ENCODE measurements at places on chromosomes 16 and 17. TPM values are rescaled to one million over a fixed set of nuclear protein-coding genes. Genes with fewer than 3 reads are reported as not detected.

DNA sequence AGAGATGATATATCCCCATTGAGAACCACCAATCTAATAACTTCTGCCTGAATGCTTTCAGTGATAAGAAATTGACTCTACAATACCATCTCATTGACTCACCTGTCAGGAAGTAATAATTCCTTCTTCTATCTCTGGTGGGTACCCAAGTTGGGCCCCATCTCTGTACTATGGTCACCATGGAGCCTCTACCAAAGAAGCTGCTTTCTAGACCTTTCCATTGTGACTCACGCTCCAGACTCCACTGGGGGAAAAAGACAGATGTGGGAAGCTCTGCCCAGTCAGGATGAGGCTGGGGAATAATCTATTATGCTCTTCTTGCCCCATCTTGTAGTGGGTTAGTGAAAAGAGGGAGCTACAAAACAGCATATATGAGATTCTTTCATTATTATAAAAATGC lies 100.4 kb downstream of the COPRS start:
- DNase-seq = no peak

The ZFP3 gene
- 9.5 TPM for total RNA-seq

- no peak for DNase-seq
Measured at GRCh38 chr16:46658925-46659324, 30.1 kb downstream of the VPS35 start.

GRCh38 chr16:20099375-20099774 lies 25.7 kb upstream of the GPR139 start:
- no peak for DNase-seq

- no peak for DNase-seq
Measured at GRCh38 chr17:80782536-80783427, 208.9 kb upstream of the CHMP6 start.

DNA sequence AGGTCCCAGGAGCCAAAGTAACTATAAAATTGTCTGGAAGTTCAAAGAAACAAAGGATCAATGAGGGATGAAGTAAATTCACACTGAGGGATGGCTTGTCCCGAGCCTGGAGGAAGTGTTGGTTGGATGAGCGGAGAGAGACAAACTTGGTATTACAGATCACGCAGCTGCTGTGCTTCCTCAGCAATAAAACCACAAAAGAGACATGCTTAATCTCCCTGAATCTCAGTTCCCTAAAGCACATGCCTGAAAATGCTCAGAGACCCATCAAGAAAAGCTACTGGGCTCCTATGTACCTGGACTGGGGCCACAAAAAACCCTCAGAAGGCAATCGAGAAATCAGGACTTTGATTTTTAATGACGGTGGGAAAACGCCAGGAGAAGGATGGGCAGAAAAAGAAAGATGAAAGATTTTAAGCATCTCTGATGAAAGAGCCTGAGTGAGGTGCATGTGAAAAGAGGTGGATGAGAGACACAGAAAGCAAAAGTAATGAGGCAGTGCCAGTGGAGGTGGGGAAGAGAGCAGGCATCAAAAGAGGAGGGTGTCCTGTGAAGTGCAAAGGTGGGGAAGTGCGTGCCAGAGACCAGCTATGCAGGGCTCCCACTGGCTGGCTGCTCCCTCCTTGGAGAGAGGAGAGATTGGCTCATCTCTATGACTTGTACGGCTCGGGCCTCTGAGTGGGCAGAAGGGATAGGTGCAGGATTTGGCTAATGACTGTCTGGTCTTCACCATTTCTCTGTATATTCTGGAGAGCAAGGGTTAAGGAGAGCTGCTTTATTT lies 143.7 kb downstream of the ABCC12 start:
- DNase-seq = no peak
